HT1080 (cell line): ENCODE measurements at places on chromosomes 7 and 10.

DNA sequence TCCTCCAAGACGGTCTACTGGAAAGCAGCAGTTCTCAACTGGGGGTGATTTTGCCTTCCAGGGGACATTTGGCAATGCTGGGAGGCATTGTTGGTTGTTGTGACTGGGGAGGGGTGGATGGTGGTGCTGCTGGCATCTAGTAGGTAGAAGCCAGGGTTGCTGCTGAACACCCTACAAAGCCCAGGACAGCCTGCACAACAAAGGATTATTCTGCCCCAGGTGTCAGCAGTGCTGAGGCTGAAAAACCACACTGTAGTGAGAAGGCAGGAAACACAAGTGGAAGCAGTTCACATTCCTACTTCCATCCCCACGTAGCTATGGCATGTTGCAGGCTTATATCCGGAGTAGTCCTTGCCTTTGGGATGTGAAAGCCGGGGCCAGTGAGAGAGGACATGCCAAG, 86.9 kb downstream of the AOAH start:
- DNase-seq = no peak

- no peak for DNase-seq
These were observed 383.0 kb downstream of the HPSE2 start for GRCh38 chr10:98852686-98853085.

GRCh38 chr10:103541616-103542015, 48.1 kb downstream of the NEURL1 start:
- DNase-seq = no peak

GRCh38 chr10:122587098-122587760, 26.7 kb downstream of the DMBT1 start:
- DNase-seq = peak; percentile 24

DNA sequence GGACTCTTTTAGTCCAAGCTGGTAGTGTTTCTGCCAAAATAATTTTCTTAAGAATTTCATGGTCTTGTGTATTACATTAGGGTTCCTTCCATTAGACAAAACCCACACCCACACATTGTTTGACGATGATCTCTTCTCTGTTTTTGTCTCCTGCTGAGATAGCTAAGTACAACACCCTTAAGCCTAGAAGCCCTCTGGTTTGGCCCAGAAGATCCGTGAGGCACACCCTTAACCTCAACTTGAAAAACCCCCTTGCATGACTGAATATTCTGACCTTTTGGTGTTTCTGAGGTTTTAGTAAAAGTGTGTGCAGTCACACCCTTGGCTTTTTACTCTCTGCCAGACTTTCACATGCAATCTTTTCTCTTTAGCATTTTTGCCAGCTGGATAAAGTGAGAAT, 29.3 kb upstream of the ERCC6 start:
- DNase-seq = peak; percentile 27

DNA sequence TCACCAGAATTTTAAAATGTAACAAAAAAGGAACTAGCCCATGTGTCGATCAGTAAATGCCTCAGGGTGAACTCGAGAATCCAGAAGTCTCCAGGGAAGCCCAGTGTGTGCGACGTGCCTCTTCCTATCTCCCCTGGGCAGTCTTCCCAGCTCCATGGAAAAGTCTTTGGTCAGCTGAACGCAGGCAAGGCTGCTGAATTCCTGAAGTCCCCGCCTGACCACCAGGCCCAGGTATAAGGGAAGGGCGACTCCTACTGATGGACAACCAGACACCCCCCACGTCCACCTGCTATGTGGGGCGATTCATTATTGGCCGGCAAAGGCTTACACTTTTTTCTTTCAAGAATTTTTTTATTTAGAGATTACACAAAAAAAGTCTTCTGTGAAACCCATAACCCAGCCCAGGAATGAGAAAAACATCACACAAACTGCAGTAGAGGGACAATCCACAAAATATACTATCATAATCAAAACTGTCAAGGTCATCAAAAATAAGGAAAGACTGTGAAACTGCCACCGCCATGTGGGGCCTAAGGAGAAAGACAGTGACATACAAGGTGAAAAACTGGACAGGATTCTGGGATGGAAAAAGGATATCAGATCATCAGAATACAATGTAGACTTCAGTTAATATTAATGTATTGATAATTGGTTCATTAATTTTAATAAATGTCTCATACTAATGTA, 93.5 kb downstream of the CTBP2 start:
- no peak for DNase-seq

DNA sequence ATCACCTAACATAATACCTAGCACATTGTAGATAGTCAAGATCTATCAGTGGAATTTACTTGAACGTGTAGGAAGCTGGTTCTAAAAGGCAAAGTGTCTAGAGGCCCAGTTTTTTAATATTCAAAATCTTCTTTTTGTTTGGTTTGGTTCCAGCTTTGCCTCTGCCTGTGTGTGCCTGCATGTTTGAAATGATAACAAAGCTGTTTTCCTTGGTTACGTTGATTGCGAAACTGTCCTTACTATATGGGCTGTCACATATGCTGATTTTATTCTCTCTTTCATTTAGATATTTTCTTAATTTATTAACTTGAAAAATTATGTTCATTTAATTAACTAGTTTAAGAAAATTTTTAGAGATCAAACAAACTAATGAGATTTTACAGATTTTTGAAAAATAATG, 237.3 kb downstream of the SEMA3A start:
- no peak for DNase-seq

DNA sequence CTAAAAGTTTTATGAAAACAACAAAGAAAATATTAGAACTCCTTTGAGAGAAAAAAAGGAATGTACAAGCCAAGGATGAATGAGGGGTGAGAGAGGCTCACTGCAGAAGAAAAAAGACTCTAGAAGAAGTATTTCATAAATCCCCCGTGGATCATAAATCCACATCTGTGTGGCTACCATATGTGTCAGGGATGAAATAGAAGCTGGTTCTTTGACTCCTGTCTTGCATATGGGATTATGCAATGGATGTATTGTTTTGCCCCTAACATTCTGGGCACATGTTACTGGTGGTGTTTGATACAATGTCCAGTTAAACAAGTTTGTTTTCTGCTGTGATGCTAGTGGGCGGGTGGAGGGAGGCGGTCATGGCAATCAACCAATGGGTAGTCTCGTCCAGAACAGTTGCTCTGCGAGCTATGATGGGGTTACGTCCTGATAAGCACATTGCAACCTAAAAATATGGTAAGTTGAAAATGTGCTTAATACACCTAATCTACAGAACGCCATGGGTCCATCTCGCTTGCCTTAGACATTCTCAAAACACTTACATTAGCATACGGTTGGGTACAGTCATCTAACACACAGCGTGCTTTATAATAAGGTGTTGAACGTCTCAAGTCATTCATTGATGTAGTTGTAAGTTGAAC, 34.1 kb upstream of the PITRM1 start:
- DNase-seq = no peak

DNA sequence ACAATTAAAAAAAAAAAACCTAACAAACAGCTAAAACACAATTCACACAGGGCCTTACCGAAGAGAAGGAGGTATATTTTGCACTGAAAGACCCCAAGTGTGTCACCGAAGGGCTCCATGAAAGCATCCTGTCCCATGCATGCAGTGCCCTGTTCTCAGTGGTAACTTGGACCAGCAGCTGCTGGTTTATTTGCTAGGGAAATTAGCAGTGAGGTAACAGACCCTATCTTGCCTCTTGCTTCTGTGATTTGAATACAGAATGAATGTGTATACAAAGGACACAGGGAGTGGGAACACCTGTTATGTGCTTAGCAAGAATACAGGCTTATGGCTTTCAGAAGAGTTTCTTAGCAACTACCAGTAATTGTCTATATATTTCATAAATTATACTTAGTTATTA, at the start of gene HEPACAM2:
HEPACAM2 (minus strand) TSS at position 160 of the 400 bp plus-strand sequence.
- DNase-seq = no peak

DNA sequence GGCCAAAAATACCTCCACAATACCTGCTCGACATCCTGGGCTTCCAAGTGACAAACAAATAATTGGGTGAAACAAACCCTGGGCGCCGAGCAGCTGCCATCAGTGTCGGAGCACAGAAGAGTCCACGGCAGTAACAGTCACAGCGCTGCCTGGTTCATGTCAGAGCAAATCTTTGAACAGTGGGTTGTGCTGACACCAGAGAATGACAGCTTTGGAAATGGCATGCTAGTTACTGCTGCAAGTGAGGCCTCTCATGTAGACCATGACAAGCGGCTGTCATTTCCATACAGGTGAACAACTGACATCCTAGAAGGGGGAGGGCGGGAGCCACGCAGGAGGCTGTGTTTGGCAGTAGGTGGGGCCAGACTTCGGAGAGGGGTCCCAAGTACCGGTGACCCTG, 420.5 kb upstream of the GALNT17 start:
- DNase-seq = no peak

GRCh38 chr7:36021917-36022550, 131.0 kb upstream of the EEPD1 start:
- DNase-seq = no peak

- DNase-seq = no peak
These were observed 10.2 kb downstream of the CDH23 start for GRCh38 chr10:71406878-71407277.

- DNase-seq = peak; percentile 7
These were observed 847.2 kb downstream of the CCSER2 start for GRCh38 chr10:85175635-85176034.

GRCh38 chr10:72063703-72064391, 24.5 kb downstream of the SPOCK2 start:
- DNase-seq = no peak

DNA sequence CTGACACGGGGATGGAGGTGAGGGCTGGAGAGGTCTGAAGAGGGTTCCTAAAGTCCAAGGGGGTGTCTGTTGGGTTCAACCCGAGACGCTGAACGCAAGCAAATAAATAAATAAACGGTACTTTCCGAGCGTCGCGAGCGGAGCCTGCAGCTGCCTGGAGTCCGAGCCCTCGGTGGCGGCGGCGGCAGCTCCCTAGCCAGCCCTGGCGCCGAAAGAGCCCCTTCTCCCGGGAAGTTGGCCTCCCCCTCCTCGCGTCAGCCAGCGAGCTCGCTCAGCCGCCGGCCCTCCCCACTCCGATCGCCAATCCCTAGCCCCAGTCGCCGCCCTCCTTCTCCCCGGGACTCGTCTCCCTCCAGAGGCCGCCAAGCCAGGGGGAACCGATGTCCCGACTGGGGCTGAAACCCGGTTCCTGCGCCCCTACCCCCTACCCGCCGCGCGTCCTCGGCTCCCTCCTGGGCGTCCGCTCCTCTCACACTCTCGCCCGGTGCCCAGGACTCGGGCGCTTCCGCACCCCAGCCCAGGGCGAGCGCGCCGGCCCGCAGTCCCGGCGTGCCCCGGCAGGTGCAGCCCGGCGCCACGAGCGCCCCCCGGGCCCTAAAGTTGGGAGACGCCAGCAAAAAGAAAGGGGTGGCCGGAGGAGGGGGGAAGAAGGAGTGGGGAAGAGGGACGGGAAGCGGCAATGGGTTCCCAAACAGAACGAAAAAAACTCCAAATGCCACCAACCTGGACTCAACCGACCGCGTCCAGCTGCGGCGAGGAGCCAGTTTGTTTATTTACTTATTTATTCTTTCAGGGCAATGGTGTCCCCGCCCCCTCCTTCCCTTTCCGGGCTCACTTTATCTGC, at the start of gene GFRA1:
GFRA1 (minus strand) TSS at position 767 of the 844 bp plus-strand sequence. CDS start 1,177 bp downstream, outside the sequence.
- no peak for DNase-seq

- DNase-seq = peak; percentile 46
These were observed 37.8 kb upstream of the GARS1 start for GRCh38 chr7:30556840-30557239.

- DNase-seq = no peak
These were observed 231.8 kb upstream of the DKK1 start for GRCh38 chr10:52082307-52082706.

- DNase-seq = peak; percentile 45
These were observed 503.1 kb downstream of the GRID1 start for GRCh38 chr10:85863301-85864172.

- DNase-seq = no peak
These were observed 42.0 kb downstream of the ABLIM1 start for GRCh38 chr10:114616103-114616502.

- no peak for DNase-seq
These were observed 38.3 kb upstream of the TUBB8 start for GRCh38 chr10:87177-88080.

DNA sequence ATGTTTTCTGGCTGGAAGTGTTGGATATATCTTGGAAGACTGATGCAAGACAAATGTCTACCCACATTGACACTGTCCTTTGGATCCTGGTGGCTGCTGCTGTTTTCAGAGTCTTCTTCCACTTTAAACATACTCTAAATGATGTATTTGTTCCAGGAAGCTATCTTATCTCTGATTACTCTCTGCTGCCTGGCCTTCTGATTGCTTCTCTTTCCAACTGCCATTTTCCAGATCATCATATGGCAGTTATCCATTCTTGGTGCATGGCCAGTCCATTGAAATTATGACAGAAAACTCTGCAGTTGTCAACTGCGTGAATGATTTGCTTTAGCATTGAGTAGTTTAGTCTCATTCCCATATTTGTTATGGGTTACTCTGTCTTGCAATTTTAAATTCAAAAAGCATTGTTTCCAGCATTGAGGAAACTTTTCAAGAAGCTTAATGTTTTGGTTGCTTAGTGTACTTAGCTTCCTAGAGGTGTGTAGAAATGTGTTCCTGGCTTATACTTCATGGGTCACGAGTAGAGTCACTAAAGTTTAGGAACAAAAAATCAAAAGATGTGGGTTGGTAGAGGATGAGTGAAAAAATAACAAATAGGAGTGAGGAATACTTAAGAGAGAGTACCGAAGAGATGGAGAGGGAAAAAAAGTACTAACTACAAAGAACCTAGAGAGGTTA, 268.3 kb upstream of the MTPN start:
- no peak for DNase-seq

DNA sequence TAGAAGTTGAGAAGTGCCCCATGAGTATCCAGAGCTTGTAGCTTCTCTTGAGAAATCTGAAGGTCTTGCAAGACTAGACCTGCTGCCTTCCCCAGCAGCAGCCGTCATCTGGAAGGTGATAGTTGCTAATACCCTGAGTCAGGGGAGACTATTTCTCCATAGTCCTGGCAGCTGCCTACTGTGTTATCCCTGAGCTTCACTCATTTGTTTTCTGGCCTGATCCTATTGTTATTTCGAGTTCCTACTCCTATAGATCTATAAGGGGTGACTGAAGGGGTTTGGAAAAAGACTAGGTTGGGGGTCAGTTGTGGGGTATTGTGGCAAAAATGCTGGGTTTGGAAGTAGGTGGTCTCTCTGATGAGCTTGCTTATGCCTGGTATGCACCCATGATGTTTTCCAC, 297.8 kb downstream of the CNTNAP2 start:
- no peak for DNase-seq

GRCh38 chr7:7164591-7164990, 17.8 kb upstream of the C1GALT1 start:
- no peak for DNase-seq

DNA sequence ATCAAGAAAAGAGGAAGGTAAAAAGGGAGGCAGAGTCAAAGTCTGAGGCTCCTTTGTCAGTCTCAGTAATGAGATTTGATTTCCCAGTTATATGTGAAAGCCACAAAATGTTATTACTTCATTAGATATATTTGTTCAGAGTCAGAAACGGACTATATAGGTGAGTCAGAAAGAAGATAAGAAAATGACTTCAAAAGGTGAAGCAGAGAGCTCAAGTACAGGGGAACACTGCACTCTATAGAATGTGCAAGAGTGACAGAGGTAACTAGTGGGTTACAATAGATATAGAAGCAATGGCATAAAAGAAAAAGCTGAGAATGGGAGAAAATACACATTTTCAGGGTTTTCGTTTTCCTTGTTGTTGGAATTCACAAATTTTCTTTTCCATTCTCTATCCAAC, 43.3 kb downstream of the DGKB start:
- DNase-seq = no peak

GRCh38 chr7:146656988-146657387, 540.4 kb downstream of the CNTNAP2 start:
- no peak for DNase-seq

GRCh38 chr7:1176891-1177373, 16.9 kb upstream of the ZFAND2A start:
- peak; percentile 60 for DNase-seq
